Pons (tissue), 1 donor: ENCODE measurements at places on chromosomes 16 and 17.
A peak's percentile ranks its signal among the peaks of the same experiment; 100 is the strongest.

DNA sequence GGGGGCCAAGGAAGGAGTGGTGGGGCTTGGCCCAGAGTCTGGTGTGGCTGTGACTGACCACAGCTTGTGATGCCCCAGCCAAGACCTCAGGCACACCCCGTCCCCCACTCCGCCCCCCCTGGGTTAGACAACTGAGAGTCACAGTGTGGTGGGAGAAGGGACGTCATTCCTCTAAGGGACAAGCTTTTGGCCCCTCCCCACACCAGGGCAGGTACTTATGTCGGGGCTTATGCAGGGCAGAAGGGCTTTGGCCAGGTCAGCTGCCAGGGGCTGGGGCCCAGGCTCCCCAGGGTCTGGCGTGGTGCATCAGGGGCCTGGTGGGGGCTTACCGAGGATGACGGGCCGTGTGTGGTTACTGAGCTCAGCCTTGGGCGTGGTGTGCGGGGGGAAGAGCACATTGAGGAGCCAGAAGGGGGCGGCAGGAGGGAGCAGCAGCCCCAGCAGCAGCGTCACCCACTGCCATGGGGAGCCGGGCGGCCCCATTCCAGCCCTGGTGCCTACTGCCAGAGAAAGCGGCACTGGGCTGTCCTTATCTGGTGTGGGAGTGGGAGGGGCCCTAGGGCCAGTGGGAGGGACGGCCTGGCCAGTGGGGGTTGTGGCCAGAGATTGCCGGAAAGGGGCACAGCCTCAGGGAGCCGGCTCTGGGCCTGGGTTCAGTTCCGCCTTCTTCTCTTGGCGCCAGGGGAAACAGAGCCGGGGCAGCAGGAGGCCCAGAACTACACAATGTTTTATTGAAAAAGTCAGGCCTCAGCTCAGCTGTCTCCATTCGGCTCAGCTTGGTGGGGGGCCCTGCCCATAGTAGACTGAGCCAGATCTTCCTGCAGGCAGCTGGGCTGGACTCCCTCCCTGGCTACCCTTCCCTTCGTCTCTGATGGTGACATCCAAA, at the start of gene LCAT:
Gene LCAT, minus strand, starts transcription at position 502 of the 886 bp plus-strand sequence. Its CDS starts 19 bp downstream, at position 483.
- DNase-seq = peak; percentile 81

DNA sequence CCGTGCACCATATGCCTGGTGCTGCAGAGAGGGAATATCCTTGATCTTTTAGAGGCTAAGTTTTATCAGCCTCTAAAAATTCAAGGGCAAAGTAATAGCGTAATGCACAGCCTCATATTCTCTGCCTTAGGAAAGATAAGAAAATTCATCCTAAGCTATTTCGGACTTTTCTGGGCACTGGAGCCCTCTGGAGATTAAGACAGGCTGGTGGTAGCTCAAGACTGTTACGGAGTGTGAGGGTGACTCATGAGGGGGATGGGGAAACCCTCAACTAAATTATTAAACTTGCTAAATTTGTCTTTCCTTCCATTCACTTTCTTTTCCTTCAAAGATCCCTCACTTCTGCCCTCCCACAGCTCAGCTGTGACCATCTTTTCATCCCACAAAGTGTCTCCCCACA, 73.3 kb downstream of the RPH3AL start:
- DNase-seq = no peak

DNA sequence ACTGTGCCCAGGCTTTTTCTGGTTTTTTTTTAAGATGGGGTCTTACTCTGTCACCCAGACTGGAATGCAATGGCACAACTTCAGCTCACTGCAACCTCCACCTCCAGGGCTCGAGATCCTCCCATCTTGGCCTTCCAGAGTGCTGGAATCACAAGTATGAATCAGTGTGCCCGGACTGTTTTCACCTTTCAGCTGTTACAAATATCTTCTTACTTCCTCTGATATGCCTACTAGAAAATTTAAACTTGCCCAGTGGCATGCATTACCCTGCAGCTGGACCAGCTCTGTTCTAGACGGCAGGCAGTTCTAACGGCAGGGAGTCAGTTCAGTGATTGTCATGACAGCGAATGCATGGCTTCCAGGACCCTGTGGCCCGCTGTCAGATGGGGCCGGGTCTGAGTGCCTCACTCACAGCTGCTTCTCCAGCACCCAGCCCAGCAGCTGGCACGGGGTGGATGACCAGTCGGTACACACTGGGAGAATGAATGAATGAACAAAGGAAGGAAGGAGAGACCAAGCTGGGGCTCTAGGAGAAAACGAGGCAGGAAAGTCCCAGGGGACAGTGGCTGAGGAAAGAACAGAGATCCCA, 28.0 kb upstream of the LITAF start:
- DNase-seq = no peak

DNA sequence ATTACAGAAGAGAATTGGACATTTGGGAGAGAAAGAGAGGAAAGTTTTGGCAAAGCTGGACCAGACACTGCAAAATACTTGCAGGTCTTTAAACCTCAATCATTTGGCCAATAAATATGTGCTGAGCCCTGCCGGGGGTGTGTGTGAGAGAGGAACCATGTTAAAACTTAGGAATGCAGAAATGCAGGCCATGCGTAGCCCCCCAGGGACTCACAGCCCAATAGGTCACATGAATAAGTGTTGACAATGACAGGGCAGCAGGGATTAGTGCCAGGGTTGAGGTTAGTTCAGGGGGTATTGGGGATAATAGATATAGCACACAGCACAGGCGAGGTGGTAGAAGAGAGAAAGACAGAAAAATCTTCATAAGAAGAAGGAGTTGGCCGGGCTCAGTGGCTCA, 113.3 kb upstream of the ADAMTS18 start:
- no peak for DNase-seq

DNA sequence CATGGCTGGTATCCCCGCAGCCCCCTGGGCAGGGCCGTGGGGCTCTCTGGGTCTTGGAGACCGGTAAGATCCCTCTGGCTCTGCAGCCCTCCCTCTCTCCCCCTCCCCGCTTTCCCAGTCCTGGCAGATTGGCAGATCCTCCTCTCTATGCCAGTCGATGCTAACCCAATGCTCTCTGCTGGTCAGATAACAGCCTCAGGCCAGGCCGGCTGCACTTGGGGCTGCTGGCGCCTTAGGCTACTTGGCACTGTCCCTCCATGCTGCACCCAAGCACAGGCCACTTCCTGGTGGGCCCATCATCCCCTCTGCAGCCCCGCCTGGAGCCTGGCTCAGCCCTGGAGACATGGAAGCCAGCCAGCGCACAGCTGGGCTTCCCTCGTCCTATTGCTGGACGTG, 81.7 kb downstream of the RTN4RL1 start:
- no peak for DNase-seq

DNA sequence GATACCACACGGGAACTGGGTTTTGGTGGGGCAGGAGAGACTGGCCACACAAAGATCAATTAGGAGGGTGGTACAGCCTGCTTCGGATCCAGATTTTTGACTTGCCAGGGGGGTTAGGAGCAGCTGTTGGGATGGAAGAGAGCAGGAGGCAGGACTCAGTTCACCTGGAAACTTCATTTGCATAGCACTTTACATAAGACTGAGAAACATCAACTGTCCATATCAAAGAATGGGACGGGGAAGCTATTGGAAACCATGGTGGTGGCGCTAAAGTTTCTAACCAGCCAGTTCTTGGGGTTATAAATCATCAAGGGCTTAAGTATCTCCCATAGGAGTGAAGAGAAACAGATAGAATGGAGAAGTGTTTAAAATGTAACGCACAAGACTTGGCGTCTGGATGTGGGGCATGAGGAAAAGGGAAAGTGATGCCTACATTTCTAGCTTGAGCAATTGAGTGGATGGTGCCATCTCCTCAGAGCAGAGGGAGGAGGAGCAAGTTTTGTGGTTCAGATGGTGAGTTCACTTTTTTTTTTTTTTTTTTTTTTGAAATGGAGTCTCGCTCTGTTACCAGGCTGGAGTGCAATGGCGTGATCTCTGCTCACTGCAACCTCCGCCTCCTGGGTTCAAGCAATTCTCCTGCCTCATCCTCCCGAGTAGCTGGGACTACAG, 6.4 kb upstream of the SRCAP start:
- DNase-seq = no peak

GRCh38 chr17:51121620-51122472, 1.2 kb upstream of the SPAG9 start:
- peak; percentile 88 for DNase-seq

GRCh38 chr16:66933776-66934137, 445 bp downstream of the CIAO2B start:
- no peak for DNase-seq

DNA sequence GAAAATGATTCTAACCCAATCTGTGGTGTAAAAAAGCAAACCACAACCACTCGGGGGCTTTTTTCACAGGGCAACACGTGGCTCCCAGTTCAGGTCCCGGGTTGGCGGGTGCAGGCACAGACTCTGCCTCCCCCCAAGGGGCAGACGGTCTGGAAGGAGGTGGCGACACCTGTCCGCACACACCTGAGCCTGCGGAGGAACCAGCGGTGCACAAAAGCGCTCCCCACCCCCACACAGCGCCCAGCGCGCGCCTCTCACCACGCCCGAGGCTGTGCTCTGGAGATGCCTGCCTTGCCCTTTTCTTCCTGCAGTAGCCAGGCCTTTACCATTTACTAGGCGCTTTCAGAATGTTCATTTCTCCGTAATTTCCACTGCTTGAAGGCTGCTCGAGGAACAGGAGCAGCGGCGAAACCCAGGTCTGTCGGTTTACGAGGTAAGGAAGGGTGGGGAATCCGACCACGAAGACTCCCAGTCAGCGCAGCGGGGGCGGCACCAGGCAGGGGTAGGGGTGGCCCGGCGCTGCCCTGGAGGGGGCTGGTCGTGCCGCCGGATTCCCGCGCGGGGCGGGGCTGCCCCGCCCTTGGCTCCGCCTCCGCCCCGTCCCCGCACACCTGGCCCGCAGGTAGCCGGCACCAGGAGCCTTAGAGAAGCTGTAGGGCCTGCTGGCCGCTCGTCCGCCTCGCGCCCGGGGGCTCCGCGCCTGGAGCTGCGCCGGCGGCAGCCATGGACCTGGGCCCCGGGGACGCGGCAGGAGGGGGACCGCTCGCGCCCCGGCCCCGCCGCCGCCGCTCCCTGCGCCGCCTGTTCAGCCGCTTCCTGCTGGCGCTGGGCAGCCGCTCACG, at the start of gene USP43:
Gene USP43, plus strand, starts transcription at position 608 of the 842 bp plus-strand sequence. Its CDS starts 116 bp downstream, at position 724.
- DNase-seq = no peak

DNA sequence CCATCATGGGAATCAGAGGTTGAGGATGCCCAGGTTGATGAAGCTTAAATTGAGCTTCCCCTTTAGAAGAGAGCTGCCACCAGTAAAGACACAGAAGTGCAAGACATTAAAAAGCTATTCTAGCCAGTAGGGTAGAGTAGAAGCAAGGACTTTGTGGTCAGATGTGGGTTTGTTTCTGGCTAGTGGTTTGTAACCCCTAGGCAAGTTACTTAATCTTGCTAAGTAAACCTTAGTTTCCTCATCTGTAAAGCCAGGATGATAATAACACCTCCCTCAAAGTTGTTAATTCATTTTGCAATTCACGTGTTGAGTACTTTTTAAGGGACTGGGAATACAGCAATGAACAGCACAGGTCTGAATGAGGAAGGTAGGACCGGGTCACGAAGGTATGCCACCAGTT, 3.6 kb downstream of the SNTB2 start:
- DNase-seq = no peak

DNA sequence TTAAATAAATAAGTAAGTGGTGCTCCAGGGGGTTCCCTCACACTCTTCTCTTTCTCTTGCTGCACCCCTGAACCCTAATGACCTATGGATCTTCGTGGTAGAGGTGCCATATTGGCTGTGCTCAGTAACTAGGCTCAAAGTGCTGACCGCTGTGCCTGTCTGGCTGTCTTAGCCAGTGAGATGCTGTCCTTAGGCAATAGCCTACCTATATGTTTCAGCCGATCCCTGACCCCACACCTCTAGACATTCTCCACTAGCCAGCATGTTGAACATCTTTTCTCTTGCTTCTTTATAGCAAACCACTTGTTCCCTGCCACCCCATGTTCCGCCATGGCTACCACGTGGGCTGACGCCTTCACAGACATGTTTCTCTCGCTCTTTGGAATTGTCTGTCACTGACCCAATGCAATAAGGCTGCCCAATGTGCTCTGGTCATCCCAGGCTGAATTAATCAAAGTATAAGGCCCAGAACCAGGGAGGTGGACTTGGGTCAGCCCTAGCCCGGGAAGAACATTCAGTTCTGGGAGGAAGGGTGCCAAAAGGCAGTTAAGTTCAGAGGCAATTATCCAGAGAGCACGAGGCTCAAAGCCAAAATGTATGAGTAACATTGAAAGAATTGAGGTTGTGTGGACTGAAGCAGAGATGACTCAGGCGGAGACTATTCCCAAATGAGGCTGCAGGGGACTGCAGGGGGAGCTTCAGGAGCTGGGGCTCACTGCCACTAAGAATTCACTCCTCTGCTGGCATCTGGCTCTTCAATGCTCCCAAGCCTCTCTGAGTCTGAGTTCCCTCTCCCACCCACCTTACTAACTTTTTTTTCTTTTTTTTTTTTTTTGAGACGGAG, 28.7 kb upstream of the TNRC6A start:
- DNase-seq = peak; percentile 74

DNA sequence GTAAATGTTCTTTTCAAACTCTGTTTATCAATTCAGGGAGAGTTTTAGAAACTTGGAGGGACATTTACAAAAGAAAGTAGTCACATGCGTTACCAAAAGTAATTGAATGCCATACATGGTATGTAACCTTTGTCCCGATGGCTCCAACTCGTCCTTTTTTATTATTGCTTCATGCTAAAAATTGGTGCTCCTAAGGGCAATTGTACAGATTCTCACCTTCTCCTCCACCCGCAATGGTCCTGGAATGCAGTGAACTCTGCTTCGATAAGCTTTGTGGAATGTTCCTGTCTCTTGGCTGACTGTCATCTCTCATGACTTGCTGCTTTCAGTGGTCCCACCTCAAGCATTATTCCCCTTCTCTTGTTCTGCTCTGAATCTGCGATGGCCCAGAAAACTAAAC, 20.9 kb downstream of the GNAO1 start:
- DNase-seq = no peak

DNA sequence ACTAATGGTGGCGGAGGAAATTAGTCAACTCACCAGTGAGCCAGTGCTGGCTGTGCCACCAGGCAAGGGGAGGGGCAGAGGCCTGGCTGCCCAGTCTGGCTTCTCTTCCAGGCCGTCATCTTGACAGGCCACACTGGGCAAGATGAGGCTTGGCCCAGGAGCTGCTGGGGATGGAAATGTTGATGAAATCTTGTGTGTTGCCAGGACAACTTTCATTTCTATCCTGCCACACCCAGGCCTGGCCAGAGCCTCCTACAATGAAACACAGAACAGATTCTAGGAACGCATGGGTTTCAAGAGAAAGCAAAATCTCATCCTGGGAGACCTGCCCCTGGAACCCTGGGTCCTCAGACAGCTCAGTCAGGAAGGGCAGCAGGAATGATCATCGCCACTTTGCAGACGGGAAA, 9.3 kb downstream of the HEXIM2 start:
- peak; percentile 24 for DNase-seq

DNA sequence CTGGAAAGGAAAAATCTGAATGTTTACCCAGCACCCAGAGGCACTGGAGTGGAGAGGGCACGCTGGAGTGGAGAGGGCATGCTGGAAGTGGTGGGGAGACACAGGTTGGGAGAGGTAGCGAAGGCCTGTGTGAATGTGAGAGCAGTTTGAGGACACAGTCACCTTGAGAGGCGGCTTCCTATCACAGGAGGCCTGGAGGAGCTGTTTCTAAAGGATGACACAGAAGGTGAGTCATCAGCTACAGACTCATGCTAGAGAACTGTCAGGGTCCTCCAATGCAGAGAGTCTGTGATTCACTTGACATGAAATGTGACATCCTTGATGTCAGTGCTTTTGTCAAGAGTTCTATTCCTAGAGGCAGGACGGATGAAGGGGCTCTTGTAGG, 13.8 kb downstream of the CTRL start:
- DNase-seq = no peak

- DNase-seq = peak; percentile 52
Observed at GRCh38 chr17:37176723-37177122, 199.1 kb upstream of the C17orf78 start.
